ENCODE measurements at places on chromosomes 1 and 21.

DNA sequence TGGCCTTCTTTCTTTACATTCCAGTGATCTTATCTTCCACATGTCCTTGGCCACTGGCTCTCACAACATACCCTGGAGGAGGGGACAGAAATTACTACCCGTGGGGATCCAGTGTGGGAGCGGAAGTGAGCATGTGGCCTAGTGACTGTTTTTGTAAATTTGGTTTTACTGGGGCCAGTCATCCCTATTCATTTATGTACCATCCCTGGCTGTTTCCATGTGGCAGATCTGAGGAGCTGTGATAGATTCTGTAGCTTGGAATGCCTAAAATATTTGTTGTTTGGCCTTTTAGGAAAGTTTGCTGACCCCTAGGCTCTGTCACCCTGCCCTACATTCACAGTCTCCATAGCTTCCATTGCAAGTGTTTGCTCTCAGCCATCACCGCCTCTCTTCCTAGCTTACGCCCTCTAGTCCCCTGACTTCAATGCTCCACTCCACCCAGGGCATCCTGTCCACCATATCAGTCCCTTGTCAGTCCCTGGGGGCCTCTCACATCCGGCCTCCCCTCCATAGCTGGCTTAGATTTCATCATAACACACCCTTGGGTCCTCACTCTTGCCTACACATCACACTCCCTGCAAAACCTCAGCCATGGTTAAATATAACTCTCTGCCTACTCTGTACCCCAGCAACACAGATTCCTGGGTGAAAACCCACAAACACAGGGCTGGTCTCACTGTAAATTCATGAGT, 25.8 kb downstream of the DHCR24 start:
- DNase-seq: no peak

DNA sequence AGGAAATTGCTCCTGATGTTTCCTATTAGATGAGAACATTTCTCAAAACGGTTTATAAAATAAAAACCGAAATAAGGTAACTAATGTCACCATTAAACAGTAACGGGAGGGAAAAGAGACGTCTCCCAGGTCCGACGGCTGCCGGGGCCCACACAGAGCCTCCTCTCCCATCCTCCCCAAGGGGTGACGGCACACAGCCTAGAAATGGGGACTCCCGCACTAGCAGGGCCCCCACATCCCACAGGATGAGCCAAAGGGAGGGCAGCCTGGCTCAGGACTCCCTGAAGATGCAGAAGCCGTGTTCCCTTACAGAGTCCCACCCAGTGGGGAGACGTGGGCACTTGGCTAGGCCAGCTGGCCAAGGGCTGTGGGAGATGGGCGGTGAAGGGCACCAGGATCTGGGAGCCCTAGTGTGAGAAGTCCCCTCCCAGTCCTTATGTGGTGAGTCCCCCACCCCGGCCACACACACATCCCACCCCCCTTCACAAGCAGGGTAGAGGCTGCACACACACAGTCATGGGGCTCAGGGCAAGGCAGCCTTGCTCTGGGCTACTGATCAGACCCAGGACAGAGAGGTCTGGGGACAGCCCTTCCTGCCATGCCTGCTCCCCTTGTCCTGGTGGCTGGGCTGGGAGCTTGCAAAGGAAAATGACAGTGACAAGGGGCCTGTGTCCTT, 3.3 kb downstream of the KRTAP10-3 start:
- DNase-seq: no peak

DNA sequence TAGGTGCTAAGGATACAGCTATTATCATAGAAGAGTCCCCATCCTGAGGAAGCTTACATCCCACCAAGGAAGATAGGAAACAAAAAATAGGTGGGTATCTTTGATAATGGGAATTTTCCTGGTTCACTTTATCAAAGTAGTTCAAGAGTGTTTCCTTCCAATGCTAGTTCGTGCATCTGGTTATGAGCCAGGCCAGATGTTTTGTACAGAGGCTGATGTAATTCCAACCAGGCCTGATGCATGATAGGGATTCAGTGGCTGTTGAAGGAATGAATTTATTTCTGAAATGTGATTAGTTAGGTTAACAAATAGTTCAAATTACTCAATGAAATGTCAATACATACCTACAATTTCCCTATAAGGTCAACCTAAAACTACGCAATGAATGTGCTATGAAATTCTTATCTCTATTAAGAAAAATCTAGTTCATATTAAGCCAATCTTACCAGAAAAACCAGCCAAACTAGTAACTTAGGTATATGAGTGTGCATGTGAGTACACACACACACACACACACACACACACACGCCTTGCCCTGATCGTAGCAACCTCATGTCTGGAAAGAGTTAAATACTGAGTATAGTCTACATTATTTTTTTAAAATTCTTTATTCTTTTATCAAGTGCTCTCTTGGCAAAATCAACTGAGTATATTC, 9.5 kb upstream of the ZBTB18 start:
- no peak for DNase-seq

DNA sequence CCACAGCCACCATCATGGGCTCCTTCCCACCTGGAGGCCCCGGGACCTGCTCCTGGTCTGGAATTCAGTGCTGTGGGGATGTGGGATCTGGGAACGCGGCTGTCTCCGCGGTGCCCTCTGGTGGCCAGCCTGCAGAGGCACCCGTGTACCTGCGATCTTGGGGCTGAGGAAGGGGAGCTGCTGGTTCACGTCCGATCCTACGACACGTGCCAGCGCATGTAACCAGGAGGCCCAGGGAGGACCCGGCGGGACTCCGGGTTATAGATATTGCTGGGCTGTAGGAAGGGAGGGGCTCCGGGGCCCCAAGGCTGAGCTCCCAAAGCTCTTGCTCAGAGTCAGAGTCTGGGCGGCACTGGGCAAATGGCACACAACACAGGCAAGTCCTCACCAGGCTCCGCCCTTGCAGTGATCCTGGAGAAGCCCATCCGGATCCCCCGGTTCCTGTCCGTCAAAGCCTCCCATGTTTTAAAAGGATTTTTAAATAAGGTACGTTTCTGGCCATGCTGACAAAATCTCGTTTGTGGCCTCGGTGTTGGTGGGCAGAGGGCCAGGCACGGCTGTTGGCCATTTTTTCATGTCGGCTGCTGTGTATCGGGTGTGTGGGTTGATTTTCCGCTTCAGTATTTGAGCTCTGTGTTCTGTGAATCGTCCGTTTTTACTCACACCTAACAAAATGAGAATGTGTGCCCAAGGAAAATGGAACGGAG, 20.1 kb downstream of the FAAP20 start:
- peak; percentile 9 for DNase-seq

GRCh38 chr1:185409763-185410528, 92.9 kb upstream of the IVNS1ABP start:
- no peak for DNase-seq

- no peak for DNase-seq
These were observed 174.3 kb downstream of the SETD4 start for GRCh38 chr21:35885942-35886541.

DNA sequence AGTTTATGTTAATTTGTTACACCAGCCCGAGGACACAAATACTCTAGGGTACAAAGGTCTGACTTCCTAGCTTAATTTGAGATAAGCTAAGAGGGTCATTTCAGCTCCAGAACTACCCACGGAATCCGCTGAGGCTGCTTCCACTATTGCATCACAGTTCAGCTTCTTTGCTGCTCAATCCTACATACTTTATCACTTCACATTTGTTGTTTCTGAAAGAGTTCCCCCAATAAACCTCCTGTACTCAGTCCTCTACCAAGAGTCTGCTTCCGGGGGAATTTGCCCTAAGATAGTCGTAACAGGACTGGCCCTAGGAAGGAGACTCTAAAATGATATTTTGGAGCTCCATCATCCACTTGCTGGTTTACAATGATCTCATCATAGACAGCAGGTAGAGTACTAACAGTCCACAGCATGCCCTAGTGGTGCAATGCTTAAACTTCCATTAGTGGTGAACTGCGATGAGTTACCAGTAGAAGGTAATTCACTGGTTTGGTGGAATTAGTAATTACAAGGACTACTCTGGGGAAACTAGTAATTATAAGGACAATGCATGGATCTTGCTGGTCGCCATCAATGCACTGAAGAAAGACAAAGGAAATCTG, 229.3 kb downstream of the USH2A start:
- no peak for DNase-seq

DNA sequence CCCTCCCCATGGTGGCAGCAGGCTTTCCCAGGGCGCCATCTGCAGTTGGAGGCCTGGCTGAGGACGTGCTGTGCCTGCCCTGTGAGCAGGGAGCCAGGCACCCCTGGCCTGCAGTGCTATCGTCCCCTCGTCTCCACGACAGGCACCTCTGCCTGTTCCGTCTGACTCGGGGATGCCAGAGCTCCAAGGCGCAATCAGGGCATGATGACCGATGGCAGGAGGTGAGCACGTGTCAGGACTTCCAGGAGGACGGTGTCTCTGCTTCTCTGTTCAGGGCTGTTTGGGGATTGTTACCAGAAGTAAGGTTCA, 125.2 kb downstream of the PCBP3 start:
- no peak for DNase-seq

DNA sequence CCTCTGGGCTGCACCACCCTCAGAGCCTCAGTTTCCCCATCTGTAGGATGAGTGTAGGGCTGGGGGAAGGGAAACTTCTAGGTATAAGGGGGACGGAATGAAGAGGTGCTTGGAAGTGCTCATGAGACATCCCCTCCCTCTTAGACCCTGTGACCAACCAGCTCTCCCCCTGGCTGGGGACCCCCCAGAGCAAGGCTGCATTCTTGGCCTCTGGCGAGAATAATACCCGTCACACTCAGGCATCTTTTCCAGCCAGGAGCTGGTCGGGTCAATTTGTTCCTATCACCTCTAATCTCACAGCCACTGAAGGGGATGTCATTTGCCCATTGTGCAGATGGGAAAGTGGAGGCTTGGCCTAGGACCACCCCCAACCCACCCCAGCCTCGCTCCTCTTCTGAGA, 443.0 kb downstream of the PTPRU start:
- no peak for DNase-seq

DNA sequence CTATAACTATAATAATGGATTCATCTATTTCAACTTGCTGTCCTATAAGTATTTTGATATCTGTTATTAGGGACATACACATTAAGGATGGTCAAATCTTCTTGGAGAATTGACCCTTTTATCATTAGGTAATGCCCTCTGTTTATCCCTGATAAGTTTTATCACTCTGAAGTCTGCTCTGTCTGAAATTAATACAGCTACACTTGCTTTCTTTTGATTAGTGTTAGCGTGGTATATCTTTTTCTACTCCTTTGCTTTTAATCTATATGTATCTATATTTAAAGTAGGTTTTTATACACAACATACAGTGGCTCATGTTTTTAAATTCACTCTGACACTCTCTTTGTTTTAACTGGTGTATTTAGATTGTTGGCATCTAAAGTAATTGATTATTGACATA, 69.9 kb upstream of the EXO1 start:
- DNase-seq: no peak

GRCh38 chr1:241611063-241611462, 29.1 kb downstream of the CHML start:
- DNase-seq: no peak

DNA sequence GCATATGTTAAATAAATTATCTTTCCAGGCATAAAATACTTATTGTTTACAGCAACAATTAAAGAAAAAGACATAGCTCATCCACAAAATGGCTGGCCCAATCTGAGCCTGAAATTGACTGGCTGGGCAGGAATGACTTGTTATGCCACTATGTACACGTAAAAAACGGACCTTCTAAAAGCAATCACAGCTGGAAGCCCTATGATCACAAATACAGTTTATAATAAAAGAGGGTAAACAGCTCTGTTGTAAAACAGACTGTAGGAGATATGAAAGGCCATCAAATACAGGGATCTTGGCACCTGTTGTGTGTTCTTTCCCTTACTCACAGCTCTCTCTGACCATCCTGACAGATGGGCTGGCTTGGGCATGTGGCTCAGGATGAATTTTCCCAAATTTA, 70.5 kb upstream of the DMRTA2 start:
- no peak for DNase-seq

- DNase-seq: no peak
These were observed 56.4 kb downstream of the ETS2 start for GRCh38 chr21:38861989-38862683.

DNA sequence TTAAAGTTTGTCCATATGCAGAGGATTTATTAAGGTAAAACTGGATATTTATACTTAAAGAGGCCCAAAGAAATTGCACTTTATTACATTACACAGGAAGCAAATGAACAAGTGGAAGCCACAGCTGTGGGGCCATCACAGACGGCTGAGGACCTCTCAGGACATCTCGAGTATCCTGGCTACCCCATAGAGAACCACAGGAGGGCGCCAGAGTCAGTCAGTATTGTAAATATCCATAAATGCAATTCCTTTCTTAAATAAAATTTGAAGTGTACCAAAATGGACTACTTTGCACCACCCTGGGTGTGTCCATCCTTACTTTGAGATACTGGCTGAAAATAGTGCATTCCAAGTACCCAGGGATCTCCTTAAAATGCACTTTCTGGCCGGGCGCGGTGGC, 257.2 kb downstream of the MRPL39 start:
- DNase-seq: no peak

DNA sequence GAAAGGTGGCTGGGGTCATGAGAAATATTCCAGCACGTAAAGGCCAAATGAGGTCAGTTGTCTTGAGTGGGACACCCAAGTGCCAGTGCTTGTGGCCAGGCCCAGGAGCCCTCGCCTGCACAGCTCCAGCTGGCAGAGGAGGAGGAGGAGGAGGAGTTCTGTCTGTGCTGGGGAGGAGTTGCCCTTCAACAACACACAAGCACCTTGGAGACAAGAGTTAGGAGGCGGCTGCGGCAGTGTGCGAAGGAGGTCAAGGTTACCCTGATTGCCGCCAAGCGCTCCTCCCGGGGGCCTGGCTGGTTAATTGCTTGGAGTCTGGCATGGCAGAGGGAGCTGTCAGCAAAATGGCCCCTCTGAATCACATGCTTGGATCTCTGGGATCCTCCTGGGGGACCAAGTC, 45.1 kb downstream of the GRIK3 start:
- DNase-seq: no peak

DNA sequence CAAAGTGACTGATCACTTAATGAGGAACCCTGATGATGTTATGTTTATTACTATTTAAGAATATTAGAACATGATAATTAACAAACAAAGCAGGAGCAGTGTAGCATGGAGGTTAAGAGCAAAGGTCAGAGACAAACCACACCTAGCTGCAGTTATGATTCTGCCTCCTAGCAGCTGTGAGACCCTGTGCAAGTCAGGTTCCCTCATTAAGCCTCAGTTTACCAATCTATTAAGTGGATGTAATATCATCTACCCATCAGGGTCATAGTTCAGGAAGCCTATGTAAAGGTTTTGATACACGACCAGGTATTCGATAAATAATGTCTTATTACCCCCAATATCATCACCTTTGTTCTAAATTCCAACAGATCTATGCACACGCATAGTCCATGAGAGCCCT, 32.0 kb downstream of the DUSP10 start:
- DNase-seq: no peak

DNA sequence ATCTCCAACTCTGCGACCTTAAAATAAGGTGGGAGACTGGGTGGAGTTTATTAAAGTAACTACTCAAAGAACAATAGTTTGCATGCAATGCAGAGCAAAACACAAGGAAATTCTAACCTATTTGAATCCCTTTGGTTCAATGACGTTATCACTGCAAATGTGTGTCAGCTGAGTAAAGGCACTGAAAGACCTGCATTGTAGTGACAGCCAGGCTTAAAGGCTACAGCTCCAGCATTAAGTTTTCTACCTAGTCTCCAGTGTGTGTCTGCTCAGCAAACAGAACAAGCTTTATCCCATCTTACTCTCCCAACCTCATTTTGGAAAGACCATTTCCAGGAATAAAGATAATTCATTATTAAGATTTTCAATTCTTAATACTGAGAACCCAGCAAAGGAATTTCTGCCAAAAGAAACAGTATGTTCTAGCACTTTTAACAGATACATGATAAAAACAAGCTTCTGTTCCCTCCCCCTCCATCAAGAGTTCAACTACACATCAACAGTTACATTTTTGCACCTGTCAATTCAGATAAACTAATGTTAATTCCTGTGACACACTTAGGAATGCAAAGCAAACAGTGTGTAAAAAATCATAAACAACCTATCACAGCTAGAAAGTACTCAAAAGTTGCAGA, 14.2 kb downstream of the PTP4A2 start:
- DNase-seq: no peak

Measured in NCI-H187 (cell line).